Amniotic stem cell (primary cell): ENCODE measurements at places on chromosomes 11 and 22.
A peak's percentile ranks its signal among the peaks of the same experiment; 100 is the strongest.

DNA sequence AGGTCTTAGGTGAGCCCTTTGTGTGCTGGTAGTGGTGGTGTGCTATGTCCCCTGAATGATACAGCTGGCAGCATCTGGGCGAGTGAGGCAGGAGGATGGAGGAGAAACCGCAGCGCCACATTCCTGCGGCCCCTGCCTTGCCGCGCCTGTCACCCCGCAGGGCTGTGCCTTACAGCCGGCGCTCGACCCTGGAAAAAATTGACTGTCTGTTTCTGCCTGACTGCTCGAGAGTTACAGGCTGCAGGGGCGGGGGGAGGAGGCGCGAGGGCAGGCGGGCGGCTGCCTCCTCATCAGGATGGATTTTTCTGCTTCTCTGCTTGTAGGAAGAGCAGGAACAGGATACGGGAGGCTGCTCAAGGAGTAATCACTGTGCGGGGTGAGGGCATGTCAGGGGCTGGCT is 443.4 kb downstream of the MIAT start:
- DNase-seq: no peak

- DNase-seq: no peak
These were observed 93.8 kb upstream of the ALX4 start for GRCh38 chr11:44403587-44404273.

DNA sequence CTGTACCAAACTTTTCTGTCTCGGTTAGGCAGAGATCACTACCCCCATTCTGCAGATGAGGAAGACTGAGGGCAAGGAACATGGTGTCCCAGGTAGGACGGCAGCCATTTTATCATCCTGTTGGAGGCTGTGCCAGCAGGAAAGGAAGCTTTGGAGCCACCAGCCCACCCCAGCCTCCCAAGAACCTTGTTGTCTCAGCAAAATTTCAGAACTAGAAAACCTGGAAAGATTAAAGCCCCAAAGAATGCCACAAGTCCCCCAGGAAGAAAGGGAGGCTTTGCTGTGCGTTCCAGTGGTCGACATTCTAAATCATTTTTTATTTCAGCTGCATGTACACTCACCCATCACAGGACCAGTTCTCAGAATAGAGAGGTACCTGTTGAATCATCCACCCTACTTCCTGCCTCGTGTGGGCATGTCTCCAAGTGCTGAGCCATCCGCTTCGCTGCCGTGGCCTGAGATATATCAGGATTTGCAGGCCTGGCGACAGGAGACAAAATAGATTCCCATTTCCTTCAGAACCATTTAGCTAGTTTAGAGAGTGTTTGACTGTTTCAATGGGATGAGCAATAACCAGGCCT is 13.0 kb upstream of the EIF3D start:
- peak; percentile 30 for DNase-seq

DNA sequence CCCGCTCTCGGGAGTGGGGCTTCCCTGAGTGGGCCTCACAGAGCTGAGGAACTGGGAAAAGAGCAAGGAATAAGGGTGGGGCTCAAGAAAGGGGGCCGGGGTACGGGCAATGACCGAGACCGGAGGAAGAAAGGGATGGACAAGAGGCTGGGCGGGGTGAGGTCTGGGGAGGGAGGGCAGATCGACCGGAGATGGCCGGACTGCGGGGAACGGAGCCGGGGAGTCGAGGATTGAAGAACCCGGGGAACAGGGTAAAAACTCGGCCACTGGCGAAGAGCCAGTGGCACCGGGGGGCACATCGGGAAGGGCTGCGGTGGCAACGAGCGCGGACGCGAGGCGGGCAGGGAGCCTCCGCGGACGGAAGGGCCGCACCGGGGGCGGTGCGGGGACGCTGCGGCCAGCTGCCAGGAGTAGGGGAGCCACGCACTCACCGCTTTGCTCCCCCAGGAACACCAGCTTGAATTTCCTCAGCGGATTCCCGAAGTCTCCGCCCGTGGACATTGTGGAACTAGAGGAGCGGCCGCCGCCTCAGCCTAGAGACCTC is 667 bp downstream of the RAB6A start:
- DNase-seq: no peak

DNA sequence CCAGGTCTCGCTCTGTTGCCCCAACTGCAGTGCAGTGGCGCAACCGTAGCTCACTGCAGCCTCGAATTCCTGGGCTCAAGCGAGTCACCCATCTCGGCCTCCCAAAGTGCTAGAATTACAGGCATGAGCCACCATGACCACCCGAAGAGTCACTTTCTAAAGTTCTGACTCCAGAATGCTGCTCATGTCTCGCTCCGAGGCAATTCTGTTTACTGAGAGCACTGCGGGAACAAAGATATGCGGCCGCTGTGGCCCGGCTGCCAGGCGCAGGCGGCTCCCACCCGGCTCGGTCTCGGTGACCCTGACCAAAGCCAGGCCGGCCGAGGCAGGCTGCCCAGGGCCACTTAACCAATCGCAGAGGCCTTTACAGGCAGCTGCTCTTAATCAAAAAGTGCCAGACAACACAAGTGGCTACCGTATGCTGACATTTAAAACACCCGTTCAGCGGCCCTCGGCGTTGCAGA is 78.7 kb downstream of the PHF21B start:
- DNase-seq: no peak

DNA sequence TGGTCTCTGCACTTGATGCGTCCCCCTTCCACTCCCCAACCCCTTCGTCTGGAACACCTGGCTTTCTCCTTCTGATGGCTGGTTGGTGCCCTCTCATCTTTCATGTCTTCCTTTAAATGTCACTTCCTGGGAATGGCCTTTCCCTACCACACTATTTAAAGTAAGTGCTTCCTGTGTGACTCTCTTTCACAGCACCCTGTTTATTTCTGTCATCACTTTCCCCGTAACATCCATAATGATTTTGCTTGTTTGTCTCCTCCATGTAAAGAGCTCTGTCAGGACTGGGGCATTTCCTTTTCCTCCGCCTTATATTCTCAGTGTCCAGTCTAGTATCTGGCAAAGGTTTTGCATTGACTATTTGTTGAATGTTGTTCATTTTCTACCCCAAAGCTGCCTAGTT is 143.0 kb downstream of the DBX1 start:
- no peak for DNase-seq

DNA sequence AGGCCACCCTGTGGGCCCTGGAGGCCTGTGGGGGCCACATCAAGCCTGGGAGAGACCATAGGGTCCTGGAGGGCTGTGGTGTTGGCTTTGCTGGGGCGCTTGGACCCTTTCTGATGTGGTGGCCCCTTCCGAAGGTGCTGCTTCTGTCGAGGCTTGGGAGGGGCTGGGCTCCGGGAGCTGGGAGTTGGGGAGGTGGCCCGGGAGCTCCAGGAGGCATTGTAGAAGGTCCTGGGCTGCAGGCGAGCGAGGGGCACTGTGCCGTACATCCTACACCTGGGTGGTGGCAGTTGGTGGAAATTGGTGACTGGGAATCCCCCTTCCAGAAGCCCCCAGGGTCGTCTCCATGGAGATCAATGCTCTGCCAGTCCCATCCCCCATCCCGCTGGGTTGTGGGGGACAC is 2.6 kb downstream of the PLA2G3 start:
- DNase-seq: no peak

GRCh38 chr11:11620173-11620920 is 1.5 kb downstream of the GALNT18 start:
- no peak for DNase-seq

DNA sequence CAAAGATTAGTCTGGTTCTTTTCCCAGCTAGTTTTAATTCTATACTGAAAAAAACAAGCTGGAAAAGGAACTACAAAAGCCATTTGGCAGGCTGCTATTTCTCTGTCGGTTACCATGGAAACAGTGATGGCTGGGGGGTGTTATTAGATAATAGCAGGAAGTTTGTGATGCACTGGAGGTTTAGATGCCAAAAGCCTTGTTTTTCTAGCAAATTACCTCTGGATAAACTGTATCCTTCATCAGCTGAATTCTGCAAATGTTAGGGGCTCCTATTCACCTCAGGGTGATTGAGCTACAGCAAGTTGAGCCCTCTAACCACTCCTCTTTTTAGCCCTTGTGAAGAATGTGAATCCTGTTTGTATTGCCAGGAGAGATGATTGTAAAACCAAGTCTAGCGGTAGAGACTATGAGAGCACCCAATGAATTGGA is 25.2 kb downstream of the ALKBH3 start:
- DNase-seq: no peak

DNA sequence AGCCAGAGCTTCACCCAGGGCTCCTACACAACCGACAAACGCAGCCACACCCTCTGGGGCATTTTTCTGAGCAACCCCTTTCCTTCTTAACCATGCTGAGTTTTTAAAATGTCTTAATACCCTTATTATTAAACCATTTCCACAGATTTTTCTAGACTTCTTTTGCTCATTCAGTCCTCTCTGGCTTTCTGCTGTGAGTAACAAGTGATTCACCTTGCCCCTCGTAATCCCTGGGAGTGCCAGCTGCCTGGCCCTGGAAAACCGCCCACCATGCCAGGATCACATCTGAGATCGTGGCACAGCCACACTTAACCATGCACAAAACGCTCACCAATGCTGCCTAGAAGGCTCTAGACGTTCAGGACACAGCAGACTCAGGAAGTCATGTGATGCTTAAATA is 25.4 kb downstream of the YPEL1 start:
- DNase-seq: no peak

- no peak for DNase-seq
These were observed 6.0 kb downstream of the SYN3 start for GRCh38 chr22:33051960-33052839.

- DNase-seq: no peak
These were observed 57.3 kb downstream of the OTOG start for GRCh38 chr11:17604201-17604914.

DNA sequence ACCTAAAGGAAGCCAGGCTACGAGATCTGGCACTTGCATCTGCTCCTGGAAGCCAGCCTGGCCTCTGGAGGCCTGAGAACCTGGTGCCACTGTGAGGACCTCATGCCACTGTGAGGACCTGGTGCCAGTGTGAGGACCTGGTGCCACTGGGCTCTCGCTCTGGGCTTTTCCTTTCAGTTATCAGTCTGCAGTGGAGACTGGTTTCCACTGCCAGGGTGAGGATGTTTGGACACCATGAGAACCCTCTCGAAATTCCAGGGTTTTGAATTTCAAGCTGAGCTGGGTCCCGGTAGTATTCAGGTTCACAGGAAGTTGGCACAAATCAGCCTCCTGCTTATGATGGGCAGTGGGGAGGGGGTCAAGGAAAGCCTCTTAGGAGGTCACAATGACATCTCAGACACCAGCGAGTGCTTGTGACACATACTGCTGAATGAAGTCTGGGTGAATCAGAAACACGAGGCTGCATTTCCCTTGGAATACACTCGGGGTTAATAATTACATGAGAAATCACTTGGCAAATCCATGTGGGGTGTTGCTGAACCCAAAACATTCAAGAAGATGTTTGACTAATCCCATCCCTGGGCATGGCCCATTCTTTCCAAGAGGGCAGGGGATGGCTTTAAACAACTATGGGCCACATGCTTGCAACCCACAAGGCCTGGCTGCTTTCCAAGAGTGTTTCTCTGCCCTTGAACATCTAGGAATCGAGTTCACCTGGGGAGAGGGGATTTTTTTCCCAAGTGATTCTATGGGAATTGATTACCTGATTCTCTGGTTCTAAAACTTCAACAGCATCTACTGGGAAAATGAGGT is 60.2 kb downstream of the LINC01488 start:
- DNase-seq: no peak

DNA sequence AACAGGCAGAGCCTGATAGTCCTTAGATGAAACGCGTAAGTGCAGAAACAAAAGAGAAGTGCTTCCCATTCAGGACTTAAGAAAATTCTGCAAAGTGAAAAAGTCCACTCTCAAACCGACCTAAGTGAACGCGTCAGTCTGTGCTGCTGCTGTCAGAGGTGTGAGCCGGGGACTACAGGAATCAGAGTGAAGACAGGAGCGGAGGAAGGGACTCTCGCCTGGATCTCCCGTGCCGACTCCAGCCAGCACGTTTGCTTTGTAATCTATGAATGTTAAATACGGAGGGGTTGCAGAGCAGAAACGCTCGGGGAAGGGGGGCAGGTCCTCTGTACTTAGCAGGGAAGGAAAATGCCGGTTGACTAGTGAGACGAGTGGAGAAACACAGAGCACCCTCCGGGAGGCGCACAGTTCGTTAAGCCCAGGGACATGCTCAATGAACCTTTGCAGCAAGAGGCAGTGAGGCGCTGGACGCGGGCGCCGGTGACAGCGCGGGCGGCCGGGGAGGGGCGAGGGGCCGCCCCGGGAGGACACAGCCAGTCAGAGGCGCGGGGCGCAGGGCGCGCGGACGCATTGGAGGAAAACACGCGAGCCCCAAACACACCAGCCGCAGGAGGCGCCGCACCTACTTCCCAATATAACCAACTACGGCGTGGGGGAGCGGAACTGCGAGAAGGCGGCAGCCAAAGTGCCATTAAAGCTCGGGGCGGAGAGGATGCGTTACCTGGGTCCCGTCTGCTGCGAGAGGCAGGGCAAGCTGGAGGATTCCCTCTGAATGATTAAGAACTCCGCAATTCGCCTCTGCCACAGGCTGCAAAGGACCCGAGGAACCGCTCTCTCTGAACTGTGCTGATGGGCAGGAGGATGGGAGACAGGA is at the start of gene CNTN5:
Gene CNTN5 (plus strand): TSS at position 598 of the 874 bp plus-strand sequence.
- no peak for DNase-seq

DNA sequence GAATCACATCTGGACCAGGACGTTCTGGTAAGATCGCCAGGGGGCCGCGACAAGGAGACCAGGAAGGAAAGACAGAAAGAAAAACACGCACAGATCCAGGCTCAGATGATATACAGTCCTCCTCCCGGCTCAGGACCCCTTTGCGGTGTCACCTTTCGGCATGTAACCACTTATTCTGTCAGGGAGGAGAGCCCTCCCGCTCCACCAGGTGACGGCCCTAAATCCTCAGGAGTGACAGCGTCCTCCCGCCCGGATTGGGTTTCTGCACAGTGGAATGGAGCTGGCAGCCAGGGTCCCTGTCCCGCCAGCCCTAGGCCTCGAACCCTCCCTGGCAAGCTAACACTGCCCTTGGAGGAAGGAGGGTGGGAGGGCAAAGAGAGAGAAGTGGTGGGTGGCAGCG is 24.3 kb upstream of the KCNQ1OT1 start:
- DNase-seq: no peak
